ENCODE measurements at places on chromosomes 11 and 22.

DNA sequence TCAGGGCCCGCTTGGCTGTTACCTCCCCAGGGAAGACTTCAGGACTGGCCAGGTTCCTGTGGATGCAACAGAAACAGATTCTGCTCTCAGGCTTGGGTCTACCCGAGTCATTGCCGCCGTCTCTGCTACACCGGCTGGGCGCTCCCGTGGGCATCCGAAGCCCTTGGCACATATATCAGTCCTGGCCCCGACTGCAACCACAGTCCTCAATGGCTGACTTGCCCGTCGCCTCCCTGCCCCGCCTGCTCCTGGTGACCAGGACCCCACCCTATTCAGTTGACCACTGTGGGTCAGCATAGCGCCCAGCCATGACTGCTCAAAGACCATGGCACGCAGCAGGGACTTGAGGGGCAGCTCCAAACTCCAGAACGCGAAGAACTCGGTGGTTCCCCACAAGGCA is 64.7 kb upstream of the SLC22A12 start:
- DNase-seq = no peak

GRCh38 chr11:126744699-126745098 is 255.9 kb downstream of the KIRREL3 start:
- no peak for DNase-seq

- DNase-seq = no peak
Observed at GRCh38 chr11:75548595-75549272, 13.3 kb upstream of the SERPINH1 start.

DNA sequence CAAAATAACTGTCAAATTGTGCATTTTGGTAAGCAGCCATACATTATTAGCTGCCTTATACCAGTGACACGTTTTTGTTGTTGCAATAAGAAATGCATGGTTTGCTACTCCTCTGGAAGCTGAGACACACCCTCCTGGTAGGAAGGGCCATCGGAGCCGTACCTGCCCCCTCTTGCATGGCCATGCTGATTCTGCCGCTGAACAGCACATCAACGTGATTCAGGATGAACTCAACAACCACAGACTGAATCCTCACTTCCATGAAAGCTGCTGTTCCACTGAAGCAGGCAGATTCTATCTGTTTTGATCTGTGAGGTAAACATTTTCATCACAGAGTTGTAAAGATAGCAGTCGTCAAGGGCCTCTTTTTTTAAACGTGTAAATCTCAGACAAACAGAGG is 38.6 kb upstream of the TP53AIP1 start:
- no peak for DNase-seq

DNA sequence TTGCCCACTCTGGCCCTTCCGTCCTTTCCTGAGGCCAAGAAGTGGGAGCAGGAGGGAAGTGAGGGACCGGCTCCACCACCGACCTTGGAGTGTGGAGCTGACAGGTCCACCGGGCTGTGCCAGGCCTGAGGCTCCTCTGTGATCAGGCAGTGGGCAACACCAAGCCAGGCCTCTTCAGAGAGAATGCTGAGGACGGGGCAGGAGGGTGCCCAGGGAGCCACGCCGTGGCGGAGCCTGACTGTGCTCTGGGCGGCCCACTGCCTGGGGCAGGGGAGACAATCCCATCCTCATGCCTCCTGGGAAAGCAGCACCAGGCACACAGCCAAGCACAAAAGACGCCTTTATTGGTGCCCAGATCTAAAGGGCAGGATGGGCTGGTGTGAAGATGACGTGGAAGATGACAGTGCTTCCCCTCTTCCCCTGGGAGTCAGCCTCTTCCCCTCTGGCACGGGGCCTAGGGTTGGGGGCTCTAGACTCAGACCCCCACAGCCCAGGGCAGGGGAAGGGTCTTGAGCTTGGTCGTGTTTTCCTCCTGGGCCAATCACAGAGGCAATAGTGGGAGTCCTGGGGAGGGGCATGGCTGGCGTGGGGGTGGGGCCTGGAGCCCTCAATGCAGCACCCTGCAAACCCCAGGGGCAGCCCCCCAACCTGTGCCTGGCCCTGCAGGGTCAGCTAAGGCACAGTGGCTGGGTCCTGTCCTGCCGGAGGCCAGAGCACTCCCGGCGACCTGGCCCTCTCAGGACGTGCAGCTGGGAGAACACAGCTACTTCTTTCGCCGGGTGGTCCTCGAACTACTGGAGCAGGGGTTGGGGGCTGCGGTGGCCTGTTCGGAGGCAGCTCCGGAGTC is 4.7 kb downstream of the LMF2 start:
- DNase-seq = no peak

- DNase-seq = no peak
Observed at GRCh38 chr11:86978756-86979608, 23.8 kb upstream of the FZD4 start.

- no peak for DNase-seq
Observed at GRCh38 chr11:117696540-117696939, 100.5 kb downstream of the DSCAML1 start.

DNA sequence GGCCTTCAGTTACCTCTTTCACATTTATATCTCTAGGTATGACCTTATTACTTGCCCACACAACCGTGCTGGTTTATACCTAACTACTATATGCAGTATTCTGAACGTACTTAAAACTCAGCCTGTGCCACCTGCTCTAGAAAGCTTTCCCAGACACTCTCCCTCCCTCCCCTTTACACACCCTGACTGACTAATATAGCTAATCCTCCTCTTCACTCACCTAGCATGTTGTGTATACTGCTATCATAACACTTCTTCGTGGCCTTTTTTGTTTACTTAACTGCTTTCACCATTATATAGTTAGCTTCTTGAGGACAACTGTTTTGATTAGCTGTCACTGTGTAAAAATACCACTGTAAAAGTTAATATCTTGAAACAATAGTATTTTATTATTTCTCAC is 23.5 kb downstream of the RNF214 start:
- no peak for DNase-seq

DNA sequence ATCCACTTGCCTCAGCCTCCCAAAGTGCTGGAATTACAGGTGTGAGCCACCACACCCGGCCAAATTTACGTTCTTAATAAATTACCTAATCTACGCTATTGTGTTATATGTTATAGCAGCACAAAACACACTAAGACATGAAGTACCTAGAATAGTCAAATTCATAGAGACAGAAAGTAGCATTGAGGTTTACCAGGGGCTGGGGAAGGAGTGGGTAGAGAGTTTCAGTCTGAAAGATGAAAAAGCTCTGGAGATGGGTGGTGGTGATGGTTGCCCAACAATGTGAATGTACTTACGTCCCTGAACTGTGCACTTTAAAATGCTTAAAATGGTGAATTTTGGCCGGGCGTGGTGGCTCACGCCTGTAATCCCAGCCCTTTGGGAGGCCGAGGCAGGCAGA is 65.7 kb upstream of the NUP50 start:
- DNase-seq = no peak

Measured in NCI-H2171 (cell line).